ENCODE measurements at places on chromosomes 2 and 18.

DNA sequence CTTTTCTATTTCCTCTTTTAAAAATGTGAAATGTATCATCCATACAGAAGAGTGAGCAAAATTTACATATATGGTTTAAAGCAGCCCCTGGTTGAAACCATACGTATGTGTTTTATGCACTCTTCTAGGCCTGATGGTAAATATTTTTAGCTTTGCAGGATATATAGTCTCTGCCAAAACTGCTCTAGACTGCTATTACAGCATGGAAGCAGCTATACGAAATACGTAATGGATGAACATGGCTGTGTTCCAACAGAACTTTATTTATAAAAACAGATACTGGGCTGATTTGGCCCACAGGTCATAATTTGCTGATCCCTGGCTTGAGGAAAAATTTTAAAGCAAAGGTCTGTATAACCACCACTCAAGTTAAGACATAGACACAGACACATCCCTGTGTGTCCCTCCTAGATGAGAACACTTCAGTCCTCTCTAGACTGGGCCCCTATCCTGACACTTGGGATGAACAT lies 42.5 kb upstream of the ATP8B1 start:
- DNase-seq, result no peak

- DNase-seq, result no peak
Measured at GRCh38 chr18:4146797-4147196, 308.3 kb downstream of the DLGAP1 start.

- DNase-seq, result no peak
Measured at GRCh38 chr2:133489641-133490410, 78.4 kb downstream of the NCKAP5 start.

- DNase-seq, result no peak
Measured at GRCh38 chr18:79741362-79741700, 56.4 kb upstream of the KCNG2 start.
